Activated CD4-positive, alpha-beta T cell treated with anti-CD3 and anti-CD28 coated beads, Interleukin-2, amount 50 U/mL, for 24 hours (primary cell): ENCODE measurements at places on chromosomes 2 and 18.

- no peak for DNase-seq
Measured at GRCh38 chr2:14540015-14540414, 92.5 kb upstream of the LRATD1 start.

- DNase-seq, result no peak
Measured at GRCh38 chr2:157789933-157790511, 86.1 kb downstream of the ACVR1 start.

- no peak for DNase-seq
Measured at GRCh38 chr2:54240515-54241469, 15.2 kb downstream of the TSPYL6 start.

DNA sequence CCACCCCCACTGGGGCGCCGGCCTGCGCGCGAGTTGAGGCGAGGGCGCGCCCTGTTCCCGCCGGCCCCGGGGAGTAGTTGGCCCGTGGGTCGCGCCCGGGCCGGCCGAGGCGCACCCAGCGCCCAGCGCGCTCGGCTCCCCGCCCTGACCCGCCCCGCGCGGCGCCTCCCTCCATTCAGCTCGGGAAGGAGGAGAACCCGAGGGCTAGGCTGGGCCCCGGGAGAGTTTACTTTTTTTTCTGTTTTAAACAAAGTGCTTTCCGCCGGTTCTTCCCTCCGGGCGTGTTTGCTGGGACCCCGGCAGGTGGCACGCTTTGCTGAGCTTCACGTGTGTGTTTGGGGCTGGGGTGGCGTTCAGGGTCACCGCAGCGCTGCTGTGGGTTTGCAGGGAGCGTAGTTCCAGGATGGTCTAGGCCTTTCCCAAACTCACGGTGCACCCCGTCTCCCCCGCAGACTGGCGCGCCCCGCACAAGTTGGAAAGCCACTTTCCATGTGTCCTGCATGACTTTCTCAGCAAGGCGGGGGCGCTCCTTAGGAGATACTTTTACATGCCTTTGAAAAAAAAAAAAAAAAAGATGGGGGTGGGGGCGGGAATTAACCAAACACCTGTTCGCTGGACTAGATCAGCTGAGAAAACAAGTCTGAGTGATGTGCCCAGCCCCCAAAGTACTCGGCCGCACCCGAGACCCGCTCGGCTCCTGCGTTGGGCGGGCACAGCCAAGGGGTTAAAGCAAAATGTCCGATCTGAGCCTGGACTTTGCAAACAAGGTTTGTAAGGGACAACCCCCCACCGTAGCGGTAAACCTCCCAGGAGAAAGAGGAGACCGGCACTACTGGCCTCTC, 825 bp downstream of the ITGA6 start:
- DNase-seq, result no peak

GRCh38 chr18:33560686-33561370, 17.2 kb upstream of the ASXL3 start:
- no peak for DNase-seq

GRCh38 chr2:120323214-120323613, 22.7 kb upstream of the INHBB start:
- no peak for DNase-seq

GRCh38 chr2:59540864-59541263, 1012.6 kb downstream of the BCL11A start:
- no peak for DNase-seq

GRCh38 chr18:52200406-52200805, 139.6 kb upstream of the DCC start:
- DNase-seq, result no peak

- DNase-seq, result no peak
Measured at GRCh38 chr2:75068546-75068945, 110.1 kb downstream of the POLE4 start.

GRCh38 chr2:184920451-184920965, 322.2 kb downstream of the ZNF804A start:
- no peak for DNase-seq

- no peak for DNase-seq
Measured at GRCh38 chr2:26136451-26136850, 36.4 kb upstream of the GAREM2 start.
